ENCODE measurements at places on chromosomes 2 and 18.
A peak's percentile ranks its signal among the peaks of the same experiment; 100 is the strongest.

DNA sequence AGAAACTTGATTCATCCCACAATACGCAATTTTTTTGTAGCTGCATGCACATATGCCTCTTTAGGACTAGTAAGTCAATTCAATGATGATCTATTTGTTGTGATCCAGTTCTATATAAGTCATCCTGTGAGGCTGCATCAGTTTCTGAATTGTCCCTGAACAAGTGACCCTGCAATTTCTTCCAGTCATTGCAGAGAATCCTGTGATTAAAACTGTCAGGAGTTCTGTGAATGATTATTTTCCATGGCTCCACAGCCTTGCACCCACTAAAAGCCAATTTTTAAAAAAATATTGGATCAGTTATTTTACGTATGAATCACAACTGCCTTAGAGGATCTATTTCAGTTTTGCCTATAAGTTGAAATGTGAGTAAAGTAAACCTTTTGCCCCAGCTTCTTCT, 1585.0 kb upstream of the ACVR2A start:
- DNase-seq = no peak

- peak; percentile 7 for DNase-seq
Measured at GRCh38 chr2:118442996-118443553, 354.8 kb downstream of the INSIG2 start.

- no peak for DNase-seq
Measured at GRCh38 chr2:196502386-196502785, 137.1 kb upstream of the CCDC150 start.

DNA sequence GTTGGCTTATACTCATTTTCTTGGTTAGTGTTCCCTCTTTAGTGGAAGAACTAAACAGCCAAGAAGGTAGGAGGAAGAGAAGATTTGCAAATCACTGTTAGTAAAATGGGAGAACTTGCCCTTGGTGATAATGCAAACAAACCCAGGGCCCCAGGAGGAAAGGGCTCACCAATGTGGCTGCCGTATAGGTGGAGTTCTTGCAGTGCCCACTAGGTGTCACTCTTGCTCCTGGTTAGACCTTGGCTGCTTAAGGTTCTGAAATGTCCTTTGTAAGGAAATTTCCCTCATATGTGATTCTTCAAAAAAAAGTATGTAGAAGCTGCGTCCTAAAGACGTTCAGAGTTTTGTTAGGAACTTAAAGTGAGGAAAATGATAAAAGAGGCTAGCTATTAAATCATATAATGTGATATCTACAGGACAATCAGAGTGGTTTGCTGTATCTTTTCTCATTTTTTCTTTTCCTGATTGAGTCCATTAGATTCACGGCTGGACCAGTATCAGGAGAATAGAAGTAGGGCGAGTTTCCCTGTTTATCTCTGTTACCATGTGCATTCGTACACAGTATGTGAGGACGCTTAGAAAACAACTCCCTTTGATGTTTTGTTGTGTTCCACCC, 48.6 kb downstream of the RPIA start:
- peak; percentile 31 for DNase-seq

DNA sequence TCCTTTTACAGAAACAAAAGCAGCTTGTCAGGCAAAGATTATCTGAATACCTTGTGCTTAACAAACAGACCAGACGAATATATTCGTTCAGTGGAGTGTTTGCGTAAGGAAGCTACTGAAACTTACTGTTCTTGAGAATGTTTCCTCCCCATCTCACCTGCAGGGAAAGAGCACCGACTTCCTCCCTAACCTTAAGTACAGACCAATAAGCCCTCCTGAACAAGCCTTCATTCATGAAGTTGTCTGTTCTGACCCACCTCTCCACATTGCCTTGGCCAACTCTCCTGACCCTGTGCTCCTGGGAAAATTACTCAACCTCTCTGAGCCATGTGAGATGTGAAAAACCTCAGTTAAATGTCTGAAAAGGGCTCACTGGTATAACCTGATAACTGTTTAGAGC, 35.2 kb downstream of the STK39 start:
- DNase-seq = no peak

GRCh38 chr2:83782122-83782521, 677.0 kb downstream of the SUCLG1 start:
- no peak for DNase-seq
